ENCODE measurements at places on chromosomes 12 and 14.
A peak's percentile ranks its signal among the peaks of the same experiment; 100 is the strongest.

DNA sequence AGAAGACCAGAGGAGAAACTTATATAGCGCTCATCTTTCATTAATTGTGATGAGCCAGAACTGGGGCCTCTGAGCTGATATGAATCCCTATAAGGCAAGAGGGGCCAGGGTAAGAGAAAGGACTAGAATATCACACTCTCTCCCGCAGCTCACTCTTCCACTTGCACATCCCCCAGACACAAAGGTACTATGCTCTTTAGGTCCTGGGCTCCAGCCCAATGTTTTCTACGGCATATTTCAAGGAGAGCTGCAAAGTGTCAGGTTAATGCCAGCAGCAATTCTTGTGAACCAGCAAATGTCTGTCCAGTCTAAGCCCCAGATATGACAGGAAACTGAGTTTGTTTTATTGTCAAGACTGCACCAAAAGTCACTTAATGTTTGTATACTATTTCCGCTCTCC lies 29.4 kb downstream of the PPP2R5E start:
- no peak for DNase-seq
- no peak overlapping the region for H3K27ac ChIP-seq
- no peak overlapping the region for H3K4me3 ChIP-seq
- peaks cover 17% of the 10 kb centered on the region for H3K4me1 ChIP-seq
- no peaks in the 10 kb centered on the region for H3K27me3 ChIP-seq

DNA sequence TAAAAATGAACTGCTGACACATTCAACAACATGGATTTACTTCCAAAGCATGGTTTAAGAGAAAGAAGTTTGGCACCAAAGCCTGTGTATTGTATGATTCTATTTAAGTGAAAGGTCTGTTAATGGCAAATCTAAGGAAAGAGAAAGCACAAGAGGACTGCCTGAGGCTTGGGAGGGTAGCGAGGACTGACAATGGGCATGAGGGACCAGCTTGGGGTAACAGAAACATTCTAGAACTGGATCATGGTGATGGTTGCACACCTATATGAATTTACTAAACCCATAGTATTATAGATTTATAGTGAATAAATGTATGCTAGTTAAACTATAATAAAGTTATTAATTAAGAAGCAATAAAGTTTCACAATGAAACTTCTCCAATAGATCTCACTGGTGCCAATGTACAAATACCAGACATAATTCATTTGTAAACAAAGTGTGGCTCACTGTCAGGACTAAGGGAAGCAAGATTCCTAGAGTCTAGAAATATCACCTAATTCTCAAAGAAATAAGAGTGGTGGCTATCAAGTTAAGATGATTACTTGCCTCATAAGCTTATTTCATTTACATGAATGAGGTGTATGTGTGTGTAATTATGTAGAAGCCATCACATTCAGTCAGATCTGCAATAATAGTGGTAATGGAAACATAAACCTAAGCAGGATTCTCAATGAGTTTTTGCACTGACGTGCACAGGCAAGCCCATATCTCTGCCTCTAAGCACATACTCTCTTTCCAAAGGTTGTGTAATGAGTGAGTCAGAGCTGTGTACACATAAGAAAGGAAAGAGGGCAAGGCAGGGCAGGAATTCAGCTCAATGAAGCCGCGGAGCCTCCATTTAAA lies 353.4 kb downstream of the KCNH5 start:
- H3K4me1 ChIP-seq: no peaks in the 10 kb centered on the region
- peak overlapping the region; percentile 63 for H3K27ac ChIP-seq
- no peak for DNase-seq
- H3K4me3 ChIP-seq: no peak overlapping the region
- H3K36me3 ChIP-seq: no peaks in the 10 kb centered on the region

- no peak for DNase-seq
- H3K36me3 ChIP-seq: no peaks in the 10 kb centered on the region
- no peaks in the 10 kb centered on the region for H3K27me3 ChIP-seq
- H3K4me3 ChIP-seq: no peak overlapping the region
These were observed 469.8 kb downstream of the ZFP36L1 start for GRCh38 chr14:68322940-68323620.

DNA sequence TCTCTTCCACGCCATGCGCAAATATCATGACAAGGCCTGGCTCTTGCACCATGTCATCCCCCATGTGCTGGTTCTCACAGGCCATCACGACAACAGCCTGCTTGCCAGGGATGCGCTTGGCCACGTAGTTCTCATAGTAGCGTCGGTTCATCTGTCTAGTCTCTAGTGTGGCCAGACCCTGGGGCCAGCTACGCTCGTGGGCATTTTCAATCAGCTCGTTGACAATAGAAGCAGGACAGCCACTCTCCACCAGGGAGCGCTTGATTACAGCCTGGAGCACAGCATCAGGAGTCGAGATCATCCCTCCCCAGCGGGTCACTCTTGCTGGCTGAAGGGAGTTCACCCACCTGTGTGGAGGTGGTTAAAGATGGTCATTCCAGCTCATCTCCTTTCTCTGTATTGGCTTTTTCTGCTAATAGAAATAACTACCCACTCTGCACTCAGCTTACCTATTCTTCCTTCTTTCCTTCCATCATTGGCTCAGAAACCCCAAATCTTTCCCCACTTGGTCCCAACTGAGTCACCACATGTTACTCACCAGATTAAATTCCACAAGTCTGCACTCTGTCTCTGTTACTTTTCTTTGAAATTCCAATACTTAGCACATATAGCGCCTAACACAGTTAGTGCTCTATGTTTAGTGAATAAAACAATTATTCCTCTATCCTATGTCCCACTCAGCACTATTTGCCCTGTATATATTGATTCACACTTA lies 15.1 kb downstream of the RNF41 start:
- H3K4me3 ChIP-seq: no peak overlapping the region
- H3K4me1 ChIP-seq: no peaks in the 10 kb centered on the region
- DNase-seq: no peak
- no peaks in the 10 kb centered on the region for H3K27me3 ChIP-seq

DNA sequence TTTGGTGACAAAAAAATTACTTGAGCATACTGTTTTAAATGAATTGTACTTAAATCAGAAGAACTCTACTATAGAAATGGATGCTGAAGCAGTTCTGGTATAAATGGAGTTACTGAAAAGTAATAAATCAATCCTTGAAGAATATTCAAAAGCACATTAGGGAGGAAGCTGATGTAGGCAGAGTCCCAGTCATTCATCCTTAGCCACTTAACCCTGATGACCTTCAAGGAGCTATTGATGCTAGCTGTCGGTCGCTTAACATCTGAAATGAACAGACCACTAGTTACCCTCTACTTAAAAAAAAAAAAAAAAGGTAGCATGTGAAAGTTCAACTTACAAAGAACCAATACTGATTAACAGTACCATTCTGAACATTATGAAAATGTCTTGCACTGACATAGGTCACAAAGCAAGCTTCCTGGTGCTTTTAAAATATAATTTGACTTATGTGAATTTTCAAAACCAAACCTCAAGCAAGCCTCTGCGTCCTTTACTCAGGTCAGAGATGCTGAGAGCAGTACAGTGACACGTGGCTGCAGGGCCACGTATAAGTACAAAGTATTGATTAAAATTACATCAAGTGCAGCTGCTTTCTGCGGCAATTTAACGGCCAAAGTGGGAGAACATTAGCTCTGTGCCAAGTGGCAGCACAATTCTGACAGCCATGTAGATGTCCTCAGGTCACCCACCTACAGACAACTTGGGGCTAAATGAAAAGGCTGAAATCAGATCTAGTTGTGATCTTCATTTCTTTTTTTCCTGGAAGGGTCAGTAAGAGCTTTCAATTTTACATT lies 18.1 kb downstream of the PPM1H start:
- no peaks in the 10 kb centered on the region for H3K27me3 ChIP-seq
- H3K4me1 ChIP-seq: no peaks in the 10 kb centered on the region
- H3K36me3 ChIP-seq: no peaks in the 10 kb centered on the region
